ENCODE measurements at places on chromosomes 3 and 15. TPM values are rescaled to one million over a fixed set of nuclear protein-coding genes. Genes with fewer than 3 reads are reported as not detected.

The SPPL2A gene
- total RNA-seq = 114 TPM

The KLHDC8B gene
- total RNA-seq = 90.4 TPM

The TM6SF1 gene
- 34.7 TPM for total RNA-seq

The C15orf62 gene
- total RNA-seq = 1.0 TPM

The RFX7 gene
- total RNA-seq = 4.4 TPM

The CPN2 gene
- total RNA-seq = not detected

The ATP8B4 gene
- 1.7 TPM for total RNA-seq

The LTK gene
- total RNA-seq = not detected

The CD200R1 gene
- not detected for total RNA-seq

The UBA7 gene
- total RNA-seq = 58.5 TPM

The ADAMTS9 gene
- total RNA-seq = 80.3 TPM

The IQCH gene
- 1.4 TPM for total RNA-seq

Measured in dermis blood vessel endothelial cell (primary cell).